ENCODE measurements at places on chromosomes 2 and 18.

- no peak for DNase-seq
Measured at GRCh38 chr18:27206411-27206810, 21.3 kb upstream of the CHST9 start.

GRCh38 chr2:64080179-64080578 lies 61.0 kb upstream of the VPS54 start:
- no peak for DNase-seq

DNA sequence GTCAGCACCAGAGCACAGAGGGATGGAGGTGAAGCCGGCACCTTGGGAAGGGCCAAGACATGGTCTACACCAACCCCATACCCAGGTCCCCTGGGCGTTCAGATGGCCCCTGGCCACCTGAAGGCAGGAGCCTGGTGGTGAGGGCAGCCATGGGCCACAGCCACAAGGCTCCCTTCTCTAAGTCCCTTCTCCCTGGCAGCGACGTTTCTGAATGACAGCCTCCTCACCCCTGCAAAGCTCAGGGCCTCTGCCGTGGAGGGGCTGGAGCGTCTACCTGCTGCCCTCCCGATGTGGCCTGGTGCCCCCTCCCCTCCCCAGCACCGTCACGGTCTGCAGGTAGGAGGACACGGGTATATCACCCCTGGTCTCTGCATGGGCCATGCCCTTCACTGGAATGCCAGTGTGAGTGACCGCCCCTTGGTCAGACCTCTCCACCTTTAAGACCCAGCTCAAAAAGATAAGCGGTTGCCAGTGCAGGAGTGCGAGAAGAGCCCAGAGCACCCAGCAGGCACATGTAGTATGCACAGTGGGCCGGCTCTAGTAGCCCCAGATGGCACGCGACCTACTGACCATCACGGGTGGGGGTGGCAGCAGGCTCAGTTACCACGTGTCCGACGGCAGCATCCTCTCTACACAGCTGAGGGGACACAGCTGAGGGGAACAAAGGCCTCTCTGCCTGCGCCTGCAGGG lies 46.6 kb downstream of the HS6ST1 start:
- no peak for DNase-seq

DNA sequence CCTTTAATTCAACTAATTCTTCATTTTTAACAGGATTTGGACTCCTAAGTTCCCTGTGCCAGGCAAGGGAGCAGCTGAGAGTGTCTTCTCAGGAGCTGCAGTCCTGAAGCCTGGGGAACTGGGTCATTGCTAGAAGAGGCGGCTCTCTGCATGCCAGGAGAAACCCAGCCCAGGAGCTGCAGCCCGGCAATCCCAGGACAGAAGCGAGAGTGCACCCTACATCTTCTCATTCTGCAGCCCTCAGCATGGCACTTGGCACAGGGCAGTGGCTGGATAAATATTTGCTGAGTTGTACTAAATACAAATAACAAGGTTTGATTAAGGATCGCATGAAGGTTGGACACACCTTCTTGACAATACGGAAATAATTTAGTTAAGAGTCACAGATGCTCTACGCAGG lies 244.9 kb upstream of the PXDN start:
- DNase-seq: no peak

DNA sequence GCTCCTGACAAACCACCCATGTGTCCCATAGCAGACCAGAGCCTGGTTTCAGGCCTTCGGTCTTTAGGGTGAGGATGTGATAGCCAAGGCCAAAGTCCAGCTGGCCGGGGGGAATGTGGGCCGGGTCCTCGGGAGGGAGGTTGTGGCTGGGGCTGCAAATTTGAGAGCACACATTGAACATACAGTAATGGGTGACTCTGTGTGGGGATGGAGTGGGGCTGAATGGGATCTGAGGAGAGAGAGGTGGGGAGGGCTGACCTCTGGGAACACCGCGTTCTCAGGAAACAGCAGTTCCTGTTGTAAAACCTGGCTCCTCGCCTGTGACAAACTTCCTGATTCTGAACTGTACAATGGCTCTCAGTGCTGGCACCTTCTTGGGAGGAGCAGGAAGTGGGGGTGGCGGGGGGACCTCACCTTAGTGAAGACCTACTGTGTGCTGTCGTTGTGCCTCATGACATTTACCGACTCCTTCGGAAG lies 48.8 kb downstream of the MCFD2 start:
- DNase-seq: no peak

DNA sequence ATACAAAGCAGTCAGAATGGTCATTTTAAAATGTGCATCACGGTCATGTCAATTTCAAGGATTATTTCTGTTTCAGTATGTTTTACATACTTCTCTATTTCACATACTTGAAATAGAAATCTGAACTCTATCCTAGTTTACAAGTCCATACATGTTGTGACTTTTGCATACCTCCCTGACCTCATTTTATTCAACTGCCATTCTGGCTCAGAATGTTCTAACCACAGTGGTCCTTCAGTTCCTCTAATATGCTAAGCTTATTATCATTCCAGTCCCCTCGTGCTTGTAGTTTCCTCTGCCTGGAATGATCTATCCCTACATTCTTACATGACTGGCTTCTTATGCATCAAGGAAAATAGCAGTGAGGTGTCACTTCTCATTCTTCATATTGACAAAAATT lies 295.6 kb downstream of the KIAA1328 start:
- no peak for DNase-seq

- no peak for DNase-seq
Measured at GRCh38 chr18:25678221-25678620, 326.3 kb upstream of the ZNF521 start.
